Fibroblast of skin of left quadriceps (primary cell): ENCODE measurements at places on chromosomes 4 and X.

- no peak for DNase-seq
These were observed 126.5 kb downstream of the REELD1 start for GRCh38 chr4:146340798-146341197.

GRCh38 chrX:10155137-10155536 lies 1.6 kb upstream of the CLCN4 start:
- DNase-seq, result no peak

DNA sequence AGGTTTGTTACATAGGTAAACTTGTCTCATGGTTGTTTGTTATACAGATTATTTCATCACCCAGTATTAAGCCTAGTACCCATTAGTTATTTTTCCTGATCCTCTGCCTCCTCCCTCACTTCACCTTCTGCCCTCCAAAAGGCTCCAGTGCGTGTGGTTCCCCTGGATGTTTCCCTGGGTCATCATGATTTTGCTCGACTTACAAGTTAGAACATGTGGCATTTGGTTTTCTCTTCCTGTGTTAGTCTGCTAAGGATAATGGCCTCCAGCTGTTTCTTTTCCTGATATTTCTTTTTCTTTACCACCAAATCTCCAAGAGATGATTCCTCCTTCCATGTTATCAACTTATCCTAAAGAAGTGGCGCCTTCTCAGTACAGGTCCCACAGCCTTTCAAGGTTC lies 543.1 kb upstream of the ADGRL3 start:
- no peak for DNase-seq

- peak; percentile 33 for DNase-seq
These were observed 17.5 kb downstream of the PALLD start for GRCh38 chr4:168514249-168514852.

GRCh38 chr4:112817933-112818593 lies 181.1 kb downstream of the LARP7 start:
- peak; percentile 81 for DNase-seq

GRCh38 chr4:177596035-177596434 lies 153.8 kb upstream of the AGA start:
- peak; percentile 45 for DNase-seq

DNA sequence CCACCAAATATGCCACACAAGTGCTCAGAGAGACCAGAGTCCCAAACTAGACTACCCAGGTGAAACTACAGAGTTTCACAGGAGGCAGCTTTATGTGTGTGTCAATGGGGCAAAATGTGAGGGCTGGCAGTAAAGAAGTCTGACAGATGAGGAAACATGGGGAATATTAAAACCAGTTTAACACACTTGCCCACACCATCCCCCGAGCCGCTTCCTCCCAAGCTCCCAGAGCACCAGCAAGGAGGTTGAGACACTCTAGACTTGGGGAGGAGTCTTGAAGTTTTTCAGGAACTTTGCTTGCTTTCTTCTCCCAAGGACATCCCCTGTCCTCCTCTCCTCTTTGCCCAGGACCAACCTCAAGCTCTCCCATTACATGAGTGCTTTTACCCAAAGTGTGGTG lies 94.7 kb upstream of the SPRY1 start:
- DNase-seq, result no peak

DNA sequence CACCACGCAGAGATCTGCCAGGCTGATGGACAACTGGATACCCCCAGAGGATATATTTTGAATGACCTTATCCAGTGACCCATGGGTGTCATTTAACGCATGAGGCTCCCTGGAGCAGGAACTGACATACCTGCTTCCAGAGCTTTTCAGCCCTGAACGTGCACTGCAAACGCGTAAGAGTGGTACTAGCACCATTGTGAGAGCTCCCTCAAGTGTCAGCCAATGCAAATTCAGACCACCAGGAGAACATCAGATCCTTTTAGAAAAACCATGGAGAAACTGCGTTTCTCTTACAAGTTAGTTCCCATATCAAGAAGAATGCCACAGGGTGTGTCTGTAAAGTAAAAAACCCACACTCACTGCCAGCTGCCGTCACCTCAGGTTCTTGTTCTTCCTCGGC lies 7.3 kb downstream of the TREX2 start:
- peak; percentile 3 for DNase-seq

GRCh38 chr4:56127716-56128115 lies 179.0 kb downstream of the CEP135 start:
- DNase-seq, result no peak

DNA sequence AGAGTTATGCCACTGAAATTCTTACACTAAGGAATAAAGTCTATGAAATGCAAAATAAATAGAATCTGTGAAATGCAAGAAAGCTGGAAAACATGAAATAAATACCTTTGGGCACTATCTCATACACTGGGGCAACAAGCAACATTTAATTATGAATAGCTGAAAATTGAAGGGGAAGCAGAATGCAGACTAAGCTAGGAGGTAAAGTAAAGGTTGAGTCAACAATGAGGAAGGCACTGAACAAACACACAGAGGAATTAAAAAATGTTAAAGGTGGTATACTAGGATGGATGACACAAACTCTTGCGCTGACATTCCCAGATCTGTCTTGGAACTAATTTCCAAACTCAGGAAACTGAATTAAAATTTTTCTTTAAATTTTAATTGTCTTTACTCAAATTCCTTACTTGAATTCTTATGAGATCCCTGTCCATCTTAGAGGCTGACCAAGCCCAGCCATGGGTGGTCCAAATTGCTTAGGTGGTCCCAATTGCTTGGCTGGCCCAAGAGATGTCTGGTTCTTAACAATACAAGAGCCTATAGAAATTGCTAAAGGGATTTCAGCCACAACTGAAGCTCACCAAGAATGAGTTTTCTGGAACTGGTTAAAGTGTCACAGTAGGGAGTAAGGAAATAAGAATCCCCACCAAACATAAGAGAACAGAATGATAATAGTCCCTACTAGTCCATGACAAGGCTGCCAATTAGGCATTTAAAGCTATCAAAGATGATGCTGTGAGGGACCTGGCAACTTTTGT lies 41.3 kb upstream of the ZCCHC13 start:
- DNase-seq, result no peak

GRCh38 chrX:21932292-21933002 lies 8.1 kb upstream of the SMS start:
- peak; percentile 63 for DNase-seq

DNA sequence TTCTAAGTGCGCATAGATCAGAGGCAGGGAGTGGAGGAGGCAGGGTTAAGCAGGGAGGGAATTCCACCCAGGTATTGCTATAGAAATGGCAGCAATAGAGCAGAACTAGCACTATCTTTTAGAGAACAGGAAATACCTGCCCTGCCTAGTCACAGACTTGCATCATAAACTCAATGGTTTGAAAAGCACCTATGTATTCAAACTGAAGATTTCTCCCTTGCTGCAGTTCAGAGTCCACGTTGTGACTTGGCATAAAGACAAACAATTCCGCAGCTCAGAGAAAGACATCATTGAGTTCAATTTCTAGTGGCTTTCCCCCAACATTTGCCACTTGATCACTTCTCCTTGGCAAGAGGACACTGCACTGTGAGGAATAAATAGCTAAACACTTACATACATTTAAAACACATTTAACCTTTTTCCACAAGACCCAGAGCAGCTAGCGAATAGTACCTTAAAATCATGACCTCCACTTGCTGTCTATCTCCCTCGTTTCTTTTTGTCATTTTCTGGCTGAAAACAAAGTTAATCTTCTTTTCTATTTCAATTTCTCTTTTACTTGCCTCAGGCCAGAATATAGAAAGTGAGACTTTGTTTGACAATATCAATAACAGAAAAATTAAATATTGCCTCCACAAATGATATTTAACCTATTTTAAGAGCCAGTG lies 42.4 kb downstream of the SLC7A11 start:
- DNase-seq, result no peak

GRCh38 chrX:22739276-22739675 lies 260.5 kb upstream of the DDX53 start:
- peak; percentile 16 for DNase-seq

- no peak for DNase-seq
These were observed 81.2 kb downstream of the DCK start for GRCh38 chr4:71074452-71075299.

DNA sequence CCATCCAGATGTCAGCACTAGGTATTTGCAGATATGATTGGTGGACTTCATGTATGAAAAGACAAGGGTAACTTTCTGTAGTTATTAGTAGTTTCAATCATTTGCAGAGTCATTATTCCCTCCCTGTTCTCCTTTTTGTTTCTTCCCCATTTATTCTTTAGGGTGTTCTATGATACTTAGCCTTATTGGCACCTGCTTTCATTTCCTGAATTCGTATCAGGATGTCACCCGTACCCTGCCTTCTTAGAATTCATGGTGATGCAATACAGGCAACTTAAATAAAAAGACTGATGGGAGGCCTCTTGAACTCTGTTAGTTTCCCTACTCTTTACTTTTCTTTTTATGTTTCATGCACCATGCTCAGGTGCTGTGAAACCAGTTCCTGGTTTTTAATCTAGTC lies 24.2 kb downstream of the MAGED1 start:
- DNase-seq, result no peak

- no peak for DNase-seq
These were observed 115.1 kb upstream of the PCDH18 start for GRCh38 chr4:137647375-137647774.

GRCh38 chr4:32847461-32847860 lies 2127.3 kb downstream of the PCDH7 start:
- no peak for DNase-seq

- peak; percentile 5 for DNase-seq
These were observed 956.9 kb upstream of the NDST4 start for GRCh38 chr4:116070283-116070682.

GRCh38 chrX:112759512-112759911 lies 79.8 kb upstream of the LHFPL1 start:
- no peak for DNase-seq

DNA sequence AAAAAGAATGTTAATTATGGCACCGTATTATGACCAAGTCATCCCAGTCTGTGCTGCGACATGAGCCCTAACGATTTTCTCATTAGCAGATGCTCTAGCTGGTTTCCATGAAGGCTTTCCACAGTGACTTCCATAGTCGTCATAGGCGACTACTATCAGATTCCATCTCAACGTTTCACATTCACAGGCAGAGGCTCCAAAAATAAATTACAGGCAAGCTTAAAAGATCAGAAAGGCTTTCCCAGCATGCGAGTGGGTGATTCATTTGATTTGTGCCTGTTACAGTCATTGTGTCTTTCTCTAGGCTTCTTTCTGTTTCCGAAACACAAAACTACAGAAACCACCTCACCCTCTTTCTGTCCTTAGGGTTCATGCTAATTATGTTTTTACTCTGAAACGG lies 43.2 kb downstream of the PALLD start:
- DNase-seq, result no peak

DNA sequence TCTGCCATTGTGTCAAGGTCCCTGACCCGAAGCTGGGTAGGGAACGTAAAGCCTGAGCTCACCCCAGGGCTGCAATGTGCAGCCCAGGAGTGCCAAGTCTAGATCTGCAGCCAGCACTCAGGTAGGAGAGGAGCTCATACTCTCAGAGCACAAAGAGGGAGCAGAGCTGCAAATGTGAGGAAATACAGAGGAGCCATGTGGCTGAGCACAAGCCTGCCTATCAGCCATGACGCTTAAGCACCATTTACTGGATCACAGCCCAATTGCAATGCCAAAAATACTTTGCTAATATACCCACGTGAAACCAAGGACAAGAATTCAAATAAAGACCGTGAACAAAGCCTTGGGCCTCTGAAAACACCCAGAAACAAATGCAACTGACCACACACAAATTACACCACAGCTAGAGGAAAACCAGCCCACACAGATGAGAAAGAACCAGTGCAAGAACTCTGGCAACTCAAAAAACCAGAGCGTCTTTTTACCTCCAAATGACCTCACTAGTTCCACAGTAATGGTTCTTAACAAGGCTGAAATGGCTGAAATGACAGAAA lies 69.0 kb upstream of the HPF1 start:
- no peak for DNase-seq

DNA sequence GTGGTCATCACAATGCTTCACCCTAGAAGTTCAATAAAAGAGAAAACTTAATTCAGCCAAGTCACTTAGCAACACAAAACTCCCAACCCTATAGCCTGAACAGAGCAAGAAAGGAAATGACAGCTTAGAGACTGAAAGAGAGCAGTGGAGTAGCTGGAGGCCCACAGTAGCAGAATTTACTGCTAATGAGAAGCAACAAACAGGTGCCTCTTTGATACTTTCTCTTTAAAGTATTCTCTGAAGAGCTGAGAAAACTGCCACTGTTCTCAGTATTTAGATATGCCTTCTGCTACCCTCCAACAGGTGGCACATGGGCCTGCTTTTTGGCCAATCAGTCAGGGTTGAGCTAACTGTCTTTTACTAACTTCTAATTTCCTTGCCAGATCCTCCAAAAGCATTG lies 240.0 kb downstream of the GPC3 start:
- DNase-seq, result no peak

GRCh38 chrX:45777366-45777765 lies 576.7 kb upstream of the DIPK2B start:
- no peak for DNase-seq

GRCh38 chrX:45505214-45505613 lies 304.5 kb upstream of the DIPK2B start:
- DNase-seq, result no peak

GRCh38 chrX:25721564-25721963 lies 416.6 kb upstream of the MAGEB18 start:
- DNase-seq, result no peak

DNA sequence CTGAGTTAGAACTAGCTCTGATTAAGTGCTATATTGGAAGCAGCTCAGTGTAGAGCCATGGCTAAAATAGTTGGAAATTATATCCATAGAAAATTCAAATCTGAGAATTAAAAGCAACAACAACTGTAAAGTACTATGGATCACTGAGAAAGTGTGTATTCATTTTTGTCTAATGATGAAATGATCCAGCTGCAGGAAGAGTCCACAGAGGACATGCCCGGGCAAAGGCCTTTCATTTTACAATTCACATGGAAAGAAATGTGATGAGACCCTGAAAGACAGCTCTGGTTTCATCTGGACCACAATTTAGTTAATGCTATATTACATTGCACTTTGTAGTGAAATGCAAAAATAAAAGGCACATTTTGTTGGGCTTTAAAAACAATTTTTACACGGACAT lies 196.8 kb upstream of the FAT1 start:
- peak; percentile 24 for DNase-seq

GRCh38 chrX:150544835-150545770 lies 23.3 kb upstream of the MTM1 start:
- no peak for DNase-seq

DNA sequence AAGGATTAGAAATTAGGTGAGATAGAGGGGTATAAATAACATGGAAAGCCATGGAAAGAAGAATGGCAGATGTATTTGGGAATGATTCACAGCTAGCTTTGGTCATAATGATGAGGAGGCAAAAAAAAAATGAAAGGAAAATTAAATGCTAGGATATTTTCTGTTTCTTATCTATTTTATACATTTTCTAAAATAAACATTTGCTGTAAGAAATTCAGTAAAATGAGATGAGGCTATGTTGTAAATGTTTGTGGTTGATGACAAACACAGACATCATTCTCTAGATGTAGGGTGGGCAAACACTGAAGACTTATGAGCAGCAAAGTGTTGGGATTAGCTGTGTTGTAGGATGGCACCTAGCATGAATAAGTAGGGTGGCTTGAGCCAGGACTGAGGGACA lies 407.1 kb downstream of the IL15 start:
- no peak for DNase-seq
